Activated CD4-positive, alpha-beta T cell treated with anti-CD3 and anti-CD28 coated beads for 36 hours (primary cell): ENCODE measurements at places on chromosomes 5 and 9.

DNA sequence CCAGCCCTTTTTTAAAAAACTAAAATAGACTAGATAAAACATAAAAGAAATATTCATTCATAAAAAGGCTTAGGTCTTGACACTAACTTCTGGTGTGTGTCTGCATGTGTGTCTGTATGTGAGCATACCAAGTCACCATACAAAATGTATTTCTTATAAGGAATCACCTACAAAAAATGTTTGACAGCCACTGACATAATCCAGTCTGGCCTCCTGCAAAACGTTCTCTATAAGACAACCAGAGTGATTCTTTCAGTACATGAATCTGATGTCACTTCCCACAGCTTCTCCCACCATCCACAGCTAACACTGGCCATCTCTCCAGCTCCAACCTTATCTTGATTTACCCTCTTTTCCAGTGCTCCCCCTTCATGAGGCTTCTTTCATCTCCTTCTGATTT is 192.3 kb downstream of the TLE1 start:
- DNase-seq = no peak

GRCh38 chr9:129832982-129833381 is 2.1 kb downstream of the C9orf78 start:
- no peak for DNase-seq

DNA sequence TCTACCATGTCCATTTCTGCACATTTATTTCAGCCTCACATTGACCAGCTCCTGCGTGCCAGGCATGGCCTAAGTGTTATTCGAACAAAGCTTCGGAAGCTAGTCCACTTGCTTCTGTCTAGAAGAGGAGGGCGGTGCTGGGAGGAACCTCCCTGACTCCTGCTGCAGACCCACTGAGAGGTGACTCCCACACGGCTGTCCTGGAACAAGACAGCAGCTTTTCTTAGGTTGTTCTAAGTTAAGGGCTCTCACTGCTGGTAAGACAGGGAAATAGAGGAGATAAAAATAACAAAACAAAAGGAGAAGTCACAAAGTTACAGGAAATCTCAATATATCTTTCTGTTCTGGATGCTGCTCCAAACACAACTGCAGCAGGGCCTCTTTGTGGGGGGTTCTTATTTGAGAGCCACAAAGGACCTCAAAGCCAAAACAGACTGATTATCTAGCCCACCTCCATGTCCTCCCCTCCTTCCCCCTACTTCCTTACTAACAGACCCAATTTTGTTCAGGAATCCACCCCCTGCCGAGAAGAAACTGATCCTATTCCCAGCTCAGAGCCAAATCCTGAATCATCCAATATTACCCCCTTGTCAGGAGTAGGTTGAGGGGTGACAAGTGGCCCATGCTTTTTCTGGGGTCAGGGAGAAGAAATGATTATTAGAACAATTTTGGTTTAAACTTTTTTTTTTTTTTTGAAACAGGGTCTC is 28.4 kb upstream of the KCNIP1 start:
- no peak for DNase-seq

DNA sequence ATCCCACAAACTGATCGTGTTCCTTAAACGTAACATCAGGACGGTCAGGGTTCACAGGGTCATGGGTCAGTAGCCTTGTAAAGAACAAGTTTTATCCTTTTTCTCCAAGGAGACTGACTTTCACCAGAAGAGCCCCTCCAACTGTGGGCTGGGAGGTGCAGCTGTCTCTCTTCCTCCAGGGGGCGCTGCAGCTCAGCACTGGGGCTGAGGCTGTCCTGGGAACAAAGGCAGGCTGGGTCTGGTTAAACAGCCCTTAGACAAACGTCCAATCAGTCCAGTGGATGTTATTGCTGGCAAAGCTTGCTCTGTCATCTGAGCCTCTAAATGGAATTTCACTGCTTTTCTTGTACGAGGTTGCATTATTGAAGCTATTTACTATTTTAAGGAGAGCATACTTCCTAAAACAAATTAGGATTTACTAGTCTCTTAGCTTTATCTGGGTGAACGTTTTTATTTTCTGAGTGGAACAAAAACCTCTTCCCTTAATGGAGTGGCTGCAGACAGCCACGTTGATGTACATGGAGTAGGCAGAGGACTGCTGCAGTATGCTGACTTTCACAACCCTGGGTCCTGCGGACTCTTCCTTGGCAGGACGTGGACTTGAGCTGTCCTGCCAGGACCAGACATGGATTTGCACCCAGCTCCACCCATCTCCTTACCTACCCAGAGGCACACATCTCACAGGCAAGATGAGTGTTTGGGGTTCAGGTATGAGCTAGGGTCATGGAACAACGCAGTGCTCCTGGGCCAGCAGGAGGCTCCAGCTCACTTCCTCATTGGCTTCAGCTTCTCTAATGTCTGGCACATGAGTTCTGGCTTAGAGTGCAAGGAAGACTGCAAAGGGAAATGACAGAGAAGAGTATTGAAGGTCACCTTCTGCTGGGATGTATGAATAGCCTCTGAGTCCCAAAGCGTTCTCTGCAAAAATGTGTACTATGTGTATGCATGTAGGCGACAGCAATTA is 7.8 kb downstream of the EXOSC2 start:
- DNase-seq = peak; percentile 87

- no peak for DNase-seq
These were observed 118.7 kb upstream of the ADAMTS16 start for GRCh38 chr5:5021436-5021835.

DNA sequence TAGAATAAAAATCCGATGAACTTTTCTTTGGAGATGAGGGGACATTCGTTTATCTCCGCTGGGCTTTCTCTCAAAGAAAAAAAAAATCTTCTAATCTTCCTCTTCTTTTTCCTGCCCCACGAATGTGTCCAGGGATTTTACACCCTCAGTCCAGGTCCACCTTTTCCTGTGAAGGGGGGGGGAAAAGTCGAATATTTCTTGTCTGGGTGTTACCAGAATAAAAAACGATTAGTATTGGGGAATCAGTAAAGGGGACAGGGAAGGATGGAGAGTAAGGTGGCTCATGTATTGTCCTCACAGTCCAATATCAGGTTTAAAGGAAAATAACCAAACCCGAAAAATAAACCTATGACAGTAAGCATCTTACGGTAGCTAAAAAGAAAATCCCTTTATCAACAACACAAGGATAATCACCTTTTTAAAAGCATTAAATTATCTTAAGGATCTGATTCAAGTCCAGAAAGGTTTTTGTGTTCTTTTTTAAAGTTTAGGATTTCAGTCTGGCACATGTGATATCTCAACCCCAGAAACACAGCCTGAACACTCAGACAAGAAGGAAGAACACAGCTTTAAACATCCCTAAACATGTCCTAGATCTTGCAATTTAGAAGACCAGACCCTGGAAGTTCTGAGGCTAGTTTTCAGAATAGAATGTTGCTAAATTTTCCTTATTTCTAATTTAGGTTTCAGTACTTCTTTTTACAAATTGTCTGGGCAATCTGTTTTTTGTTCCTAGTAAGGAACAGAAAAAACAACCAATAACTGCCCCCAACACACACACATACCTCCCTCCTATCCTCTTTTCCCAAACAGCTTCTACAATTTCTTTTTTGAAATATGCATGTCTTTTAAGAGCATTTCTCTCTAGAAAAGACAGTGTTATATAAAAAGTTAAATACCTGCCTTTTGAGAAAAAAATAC is 1.2 kb downstream of the ZNF608 start:
- no peak for DNase-seq

- no peak for DNase-seq
These were observed 54.3 kb downstream of the ASS1 start for GRCh38 chr9:130498918-130499698.
